ENCODE measurements at places on chromosomes 3 and 15.

GRCh38 chr3:27315003-27315402 is 54.2 kb downstream of the NEK10 start:
- no peak for DNase-seq

DNA sequence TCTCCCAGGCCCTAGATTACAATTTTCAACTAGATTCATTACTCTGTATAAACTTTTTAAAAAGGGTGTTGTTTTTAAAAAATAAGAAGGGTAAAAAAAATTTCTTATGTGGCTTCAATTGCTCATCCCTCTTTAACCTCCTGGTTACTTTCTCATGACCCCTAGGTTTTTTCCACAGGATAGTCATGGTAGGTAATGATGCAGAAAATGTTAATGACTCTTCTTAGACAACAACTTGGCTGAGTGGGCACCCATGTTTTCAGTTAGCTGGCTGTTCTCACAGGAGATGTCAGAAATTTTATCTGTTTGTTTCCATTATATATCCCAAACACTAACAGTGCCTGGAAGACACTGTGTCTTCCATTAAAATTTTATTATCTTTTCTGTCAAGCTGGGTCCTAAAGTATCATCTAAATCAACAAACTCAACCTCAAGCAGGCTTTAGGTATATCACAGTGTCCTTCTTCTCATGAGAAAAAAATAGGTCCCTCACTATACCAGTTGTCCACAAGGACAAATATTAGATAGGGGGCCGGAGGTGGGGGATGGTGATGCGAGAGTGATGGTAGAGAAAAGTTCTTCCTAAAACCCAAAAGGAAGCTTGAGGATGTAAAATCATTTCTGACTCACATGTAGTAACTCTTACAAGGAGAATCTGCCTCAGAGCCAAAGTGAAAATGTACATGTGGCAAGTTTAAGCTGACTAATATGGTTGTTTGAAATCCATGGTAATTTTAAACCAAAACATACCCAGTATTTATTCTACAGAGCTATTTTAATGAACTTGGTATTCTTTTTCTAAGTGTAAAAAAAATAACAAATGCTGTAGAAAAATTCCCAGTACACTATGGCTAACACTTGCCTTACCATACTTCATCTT is 43.3 kb downstream of the PLOD2 start:
- peak; percentile 90 for DNase-seq

DNA sequence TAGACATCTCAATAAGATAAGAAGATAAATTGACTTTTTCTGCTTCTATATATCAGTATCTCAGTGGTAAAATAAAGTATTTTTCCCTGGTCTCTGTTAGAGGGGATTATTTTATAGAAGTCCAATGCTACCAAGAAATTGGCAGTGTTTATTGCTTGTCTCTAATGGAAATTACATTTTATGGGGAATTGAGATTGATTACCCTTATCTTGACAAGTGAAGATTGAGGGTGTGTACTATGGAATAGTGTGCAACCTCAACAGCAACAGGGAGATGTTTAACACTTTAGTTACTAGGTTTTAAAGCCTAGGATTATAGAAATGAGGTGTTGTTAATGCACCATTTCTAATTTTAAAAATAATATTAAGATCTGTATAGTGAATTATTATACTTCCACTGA is 154.8 kb upstream of the ROBO1 start:
- DNase-seq, result no peak

DNA sequence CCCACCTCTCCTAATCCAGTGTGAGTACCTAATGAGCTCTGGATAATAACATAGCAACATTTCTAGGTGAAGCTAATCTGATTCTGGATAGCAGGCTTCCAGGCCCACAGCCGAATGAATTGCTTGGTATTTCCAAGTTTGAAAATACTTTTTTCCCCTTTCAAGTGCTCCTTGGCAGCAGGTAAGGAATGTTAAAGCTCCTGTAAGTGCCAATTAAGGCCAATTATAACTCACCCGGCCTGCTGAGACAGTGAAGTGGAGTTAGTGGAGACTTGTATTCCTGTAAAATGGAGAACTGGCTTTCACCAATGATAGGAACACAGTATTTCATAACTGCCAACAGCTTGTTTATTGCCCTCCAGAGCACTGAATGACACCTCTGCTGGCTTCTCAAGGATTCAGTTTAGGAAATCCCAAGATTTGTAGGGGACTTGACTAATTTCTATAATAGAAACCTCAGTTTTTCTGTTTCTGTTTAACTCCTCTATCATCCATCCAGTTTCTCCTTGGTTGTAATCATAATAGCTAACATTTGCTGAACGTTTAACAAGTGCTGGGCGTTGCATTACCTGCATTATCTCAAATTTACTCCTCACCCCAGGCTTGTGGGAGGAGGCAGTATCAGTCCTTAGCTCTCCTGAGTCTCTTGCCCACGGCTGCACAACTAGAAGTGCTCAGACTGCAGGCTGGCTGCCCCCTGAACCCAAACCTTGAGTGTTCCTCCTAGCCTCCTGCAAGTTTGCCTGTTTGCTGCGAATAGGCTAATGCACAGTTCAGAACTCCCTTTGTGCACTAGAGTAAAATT is 52.7 kb upstream of the SCAANT1 start:
- DNase-seq, result no peak

- DNase-seq, result peak; percentile 46
These were observed 121.2 kb downstream of the TLE3 start for GRCh38 chr15:69976366-69976994.

GRCh38 chr15:41281236-41281635 is 50.2 kb downstream of the CHP1 start:
- DNase-seq, result peak; percentile 89

GRCh38 chr15:28975766-28976179 is 90.0 kb downstream of the APBA2 start:
- DNase-seq, result peak; percentile 59

GRCh38 chr3:8705575-8705974 is 28.0 kb upstream of the CAV3 start:
- no peak for DNase-seq

DNA sequence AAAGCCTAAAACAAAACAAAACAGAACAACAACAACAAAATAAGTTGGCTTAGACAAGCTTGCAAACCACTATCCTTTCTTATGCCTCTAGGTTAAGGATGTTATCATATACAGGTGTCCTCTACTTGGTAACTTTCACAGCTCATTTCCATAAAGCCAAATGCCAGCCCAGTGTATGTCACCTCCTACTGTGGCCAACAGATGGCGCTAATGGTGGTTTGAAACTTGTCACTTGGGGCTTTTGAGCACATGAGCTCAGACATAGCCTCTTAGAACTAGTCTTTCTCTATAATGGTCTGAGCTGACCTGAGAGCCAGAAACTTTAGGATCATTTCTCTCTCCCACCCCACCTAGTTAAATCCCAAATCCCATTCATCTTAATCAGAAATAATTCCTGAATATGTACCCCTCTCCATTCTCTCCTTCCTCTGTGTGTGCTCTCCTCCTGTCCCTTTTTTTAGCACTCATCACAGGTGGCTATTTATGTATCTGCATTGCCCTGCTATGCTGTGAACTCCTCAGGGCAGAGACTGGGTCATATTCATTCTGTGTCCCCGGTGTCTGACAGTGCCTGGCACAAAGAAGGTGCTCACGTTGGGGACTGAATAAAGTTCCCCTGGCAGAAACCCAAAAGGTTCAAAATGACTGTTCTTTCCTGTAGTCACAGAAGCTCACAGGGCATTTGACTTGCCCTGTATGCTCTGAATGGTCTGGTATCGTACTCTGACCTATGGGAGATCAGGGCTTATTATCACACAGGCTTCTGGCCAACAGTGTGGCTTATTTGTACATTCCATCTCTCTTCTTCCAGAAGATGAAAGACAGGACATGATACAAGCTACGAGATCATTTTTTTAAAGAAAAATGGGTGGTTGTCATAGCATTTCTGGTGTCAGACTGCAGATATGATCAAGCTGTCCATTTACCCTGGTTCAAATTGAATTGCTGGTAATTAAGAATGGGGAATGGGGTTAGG is 319.3 kb upstream of the AZI2 start:
- DNase-seq, result peak; percentile 61

DNA sequence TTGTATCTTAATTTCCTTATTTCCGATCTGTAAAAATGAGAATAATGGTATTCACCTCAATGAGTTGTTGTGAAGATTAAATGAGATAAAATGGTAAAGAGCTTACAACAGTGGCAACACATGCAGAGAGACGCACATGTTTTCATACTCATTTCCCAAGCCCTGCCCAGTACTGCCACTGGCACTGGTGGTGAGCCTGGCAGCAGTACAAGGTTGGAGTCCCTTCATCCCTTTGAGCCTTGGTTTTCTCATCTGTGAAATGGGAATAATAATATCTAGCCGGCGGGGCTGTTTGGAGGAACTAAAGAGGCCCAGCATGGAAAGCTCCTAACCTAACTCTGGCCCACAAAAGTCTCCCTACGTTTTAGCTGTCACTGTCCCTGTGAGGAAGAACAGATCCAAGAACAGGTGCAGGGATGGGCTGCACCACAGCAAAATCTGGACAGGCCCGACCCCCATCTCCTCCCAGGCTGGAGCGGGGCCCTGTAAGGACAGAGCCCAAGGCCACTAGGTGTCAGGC is 866 bp upstream of the CD276 start:
- DNase-seq, result no peak

DNA sequence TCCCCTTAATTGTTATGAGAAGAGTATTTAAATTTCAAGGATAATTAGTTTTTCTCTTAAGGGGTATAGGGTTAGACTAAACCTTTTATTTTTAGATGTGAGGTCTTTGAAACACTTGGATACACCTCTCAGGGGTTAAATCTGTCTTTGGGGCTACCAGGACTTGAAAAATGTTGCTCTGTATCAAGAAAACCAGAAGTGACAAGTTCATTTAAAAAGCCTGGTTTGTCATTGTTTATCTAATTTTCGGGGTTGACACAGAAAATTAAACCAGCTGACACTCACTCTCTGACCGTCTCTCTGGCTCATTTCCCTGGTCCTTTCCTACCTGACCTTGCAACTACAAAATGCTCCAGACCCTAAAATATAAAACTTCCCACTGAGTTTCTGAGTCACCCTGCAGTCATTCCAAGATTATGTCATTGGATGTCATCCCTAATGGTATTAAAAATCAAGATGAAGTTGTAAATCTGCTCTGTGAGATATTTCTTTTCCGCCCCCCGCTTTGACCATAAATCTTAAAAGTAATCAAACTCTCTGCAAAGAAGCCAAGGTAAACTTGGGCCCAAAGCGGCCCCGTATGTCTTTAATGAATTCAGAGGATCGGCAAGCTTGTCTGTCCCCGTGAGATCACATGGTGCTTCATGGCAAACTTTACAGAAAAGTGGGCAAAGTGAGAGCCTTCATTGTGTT is 32.9 kb upstream of the SKOR1 start:
- no peak for DNase-seq

DNA sequence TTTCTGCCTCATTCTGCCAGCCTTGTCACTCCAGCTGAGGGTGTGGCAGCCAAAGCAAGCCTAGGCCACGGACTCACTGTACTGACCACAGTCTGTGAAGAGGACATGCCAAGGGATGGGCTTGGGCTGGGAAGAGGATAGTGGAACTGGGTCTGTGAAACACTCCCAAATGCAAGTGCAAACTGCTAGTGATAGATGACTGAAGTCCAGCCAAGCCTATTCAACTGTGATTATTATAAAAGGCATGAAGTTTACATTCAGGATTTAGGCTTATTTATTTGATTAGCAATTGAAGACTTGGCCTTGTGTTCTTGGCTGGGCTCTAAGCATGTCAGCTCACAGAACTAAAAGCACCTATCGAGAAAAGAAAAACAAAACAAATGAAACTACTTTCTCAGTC is 84.9 kb upstream of the UBE2E1 start:
- DNase-seq, result no peak

GRCh38 chr15:42890161-42890913 is 30.2 kb downstream of the TTBK2 start:
- peak; percentile 80 for DNase-seq

DNA sequence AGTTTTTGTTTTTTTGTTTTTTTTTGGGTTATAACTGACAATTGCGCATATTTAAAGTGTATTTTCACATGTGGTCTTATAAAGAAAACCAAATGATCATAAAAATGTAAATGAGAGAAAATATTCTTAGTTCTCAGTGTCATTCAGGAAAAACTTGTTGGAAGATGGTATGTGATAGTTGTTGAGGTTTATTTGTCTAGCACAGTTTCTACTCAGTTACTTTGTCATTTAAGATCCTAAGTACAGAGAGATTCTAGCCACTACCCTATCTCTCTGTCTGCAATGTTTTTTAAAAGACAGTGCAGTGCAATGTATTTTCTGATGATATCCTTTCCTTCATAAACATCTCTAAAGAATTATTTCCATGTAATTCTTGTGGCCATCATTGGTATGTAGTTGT is 46.1 kb downstream of the AKAP13 start:
- no peak for DNase-seq

DNA sequence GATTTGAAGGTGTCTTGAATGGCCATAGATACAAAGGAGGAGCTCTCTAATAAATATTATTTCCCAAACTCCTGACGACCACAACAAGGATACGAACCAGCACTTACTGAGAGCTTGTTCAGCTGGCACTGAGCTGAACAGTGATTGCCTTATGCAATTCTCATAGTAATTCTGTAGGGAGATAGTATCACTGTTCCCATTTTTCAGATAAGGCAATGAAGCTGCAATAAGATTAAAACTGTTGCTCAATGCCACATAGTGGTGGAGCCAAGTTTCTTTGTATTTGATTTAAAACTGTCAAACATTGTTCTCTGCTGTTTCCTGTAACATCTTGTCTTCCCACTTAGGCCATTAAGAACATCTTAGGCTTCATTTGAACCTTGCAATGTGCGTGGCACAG is 163.9 kb downstream of the RPLP1 start:
- no peak for DNase-seq

- DNase-seq, result no peak
These were observed 25.1 kb downstream of the TLNRD1 start for GRCh38 chr15:81025721-81026370.

DNA sequence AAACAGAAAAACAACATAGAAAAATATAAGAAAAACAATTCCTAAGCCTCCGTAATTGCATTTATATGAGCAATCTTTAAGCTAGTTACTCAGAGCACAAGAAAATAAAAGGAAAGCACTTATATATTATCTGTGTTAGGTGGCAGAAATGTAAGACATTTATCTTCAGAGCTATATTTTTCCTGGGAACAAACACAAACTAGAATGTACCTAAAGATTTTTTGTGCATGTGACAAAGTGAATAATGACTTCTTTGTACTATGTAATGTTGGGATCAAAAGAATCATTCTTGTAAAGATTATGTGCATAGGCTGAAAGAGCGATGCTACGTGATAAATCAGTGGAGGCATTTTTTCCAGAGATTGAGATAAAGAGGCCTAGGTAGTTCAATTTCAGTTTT is 111.3 kb upstream of the GMNC start:
- no peak for DNase-seq

- DNase-seq, result no peak
These were observed 74.0 kb downstream of the AKAP13 start for GRCh38 chr15:85454403-85454802.

DNA sequence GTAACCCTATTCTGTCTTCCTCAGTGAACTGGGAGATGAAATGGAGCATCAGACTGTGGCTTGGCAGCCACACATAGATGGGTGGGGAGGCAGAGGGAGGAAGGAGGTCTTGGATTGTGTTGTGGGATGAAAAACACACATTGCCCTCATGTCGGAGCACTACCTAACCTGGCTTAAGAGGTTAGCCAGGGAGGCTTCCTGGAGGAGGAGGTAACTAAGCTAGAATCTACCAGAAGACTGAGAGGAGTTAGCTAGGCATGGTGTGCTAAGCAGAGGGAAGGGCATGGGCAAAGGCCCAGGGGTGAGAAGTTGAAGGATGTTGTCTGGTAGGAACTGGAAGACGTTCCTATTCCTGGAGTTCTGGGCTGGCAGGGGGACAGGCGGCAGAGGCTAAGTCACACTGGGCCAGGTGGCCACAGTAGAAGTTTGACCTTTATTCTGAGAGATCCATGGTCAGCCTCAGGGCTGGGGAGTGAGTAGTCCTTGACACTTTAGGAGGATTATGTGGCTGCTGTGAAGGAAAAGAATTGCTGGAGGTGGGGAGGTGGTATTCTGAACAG is 7.7 kb upstream of the PRKCD start:
- no peak for DNase-seq
